ENCODE measurements at places on chromosomes 3 and 15.

- peak; percentile 5 for DNase-seq
Measured at GRCh38 chr3:107206141-107206540, 171.1 kb upstream of the CCDC54 start.

DNA sequence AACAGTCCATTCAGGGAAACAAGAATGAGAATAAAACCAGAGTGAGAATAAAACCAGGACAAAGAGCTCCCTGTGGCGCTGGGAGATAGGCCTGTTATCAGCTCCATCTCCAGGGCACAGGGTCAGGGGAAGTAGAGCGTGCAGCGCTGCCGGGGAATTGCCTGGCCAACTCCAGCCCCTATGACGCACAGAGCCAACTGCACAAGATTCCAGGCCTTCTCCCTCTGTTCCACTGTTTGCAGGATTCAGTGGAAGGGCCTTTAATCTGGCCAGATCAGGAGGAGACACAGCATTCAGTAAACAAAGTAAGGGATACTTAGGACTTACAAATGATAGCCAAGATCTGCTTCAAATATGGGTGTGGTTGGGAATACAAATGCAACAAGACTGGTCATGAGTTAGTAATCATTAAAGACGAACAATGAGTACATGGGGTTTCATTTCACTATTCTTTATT is 49.4 kb downstream of the ITGB5 start:
- no peak for DNase-seq

GRCh38 chr3:112930771-112931170 is 44.1 kb downstream of the CD200R1 start:
- DNase-seq = no peak

DNA sequence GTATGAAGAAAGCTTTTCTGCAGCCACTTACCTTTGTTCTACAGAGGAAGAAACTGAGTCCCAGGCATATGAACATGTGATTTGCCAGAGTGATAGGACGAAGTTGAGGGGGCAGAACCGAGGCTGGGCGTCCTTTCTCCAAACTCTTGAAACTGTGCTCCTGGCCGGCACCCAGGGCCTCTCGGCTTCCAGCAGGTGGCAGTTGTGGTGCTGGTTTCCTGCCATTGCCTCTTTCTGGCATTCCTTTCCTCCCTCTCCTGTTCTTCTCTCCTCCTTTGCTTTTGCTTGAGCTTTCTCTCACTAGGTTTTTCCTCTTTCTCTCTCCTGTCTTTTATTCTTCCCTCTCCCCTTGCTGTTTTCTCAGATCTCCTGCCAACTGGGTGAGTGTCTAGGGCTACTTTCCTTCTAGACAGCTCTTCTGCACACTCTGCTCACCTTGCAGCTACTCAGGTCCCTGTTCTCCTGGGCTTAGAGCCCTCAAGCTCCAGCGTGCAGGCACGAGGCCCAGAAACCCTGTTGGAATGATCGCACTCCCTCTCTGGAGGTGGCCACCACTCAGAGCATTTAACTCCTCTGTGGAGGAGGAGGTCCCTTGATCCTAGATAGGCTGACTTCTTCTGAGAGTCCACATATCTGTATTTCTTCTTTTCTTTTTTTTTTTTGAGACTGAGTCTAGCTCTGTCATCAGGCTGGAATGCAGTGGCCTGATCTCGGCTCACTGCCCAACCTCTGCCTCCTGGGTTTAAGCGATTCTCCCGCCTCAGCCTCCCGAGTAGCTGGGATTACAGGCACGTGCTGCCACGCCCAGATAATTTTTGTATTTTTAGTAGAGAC is 26.2 kb downstream of the TRAK1 start:
- DNase-seq = no peak

DNA sequence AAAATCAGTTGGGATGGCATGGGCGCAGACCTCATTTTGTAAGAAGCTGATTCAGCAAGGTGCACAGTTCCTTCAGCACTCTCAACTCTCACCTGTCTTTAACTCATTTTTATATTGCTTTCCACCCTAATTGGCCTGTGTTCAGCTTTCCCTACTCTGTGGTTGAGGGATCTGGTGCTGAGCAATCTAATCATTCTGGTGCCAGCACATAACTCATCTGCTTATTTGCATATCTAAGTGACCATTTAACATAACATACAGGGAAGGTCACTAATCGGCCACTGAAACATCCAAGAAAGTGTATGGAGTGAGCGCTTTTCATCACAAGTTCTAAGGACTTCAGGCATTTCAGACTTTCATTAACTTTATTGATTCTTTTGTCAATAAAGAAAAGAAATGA is 303.4 kb upstream of the ROPN1 start:
- no peak for DNase-seq

DNA sequence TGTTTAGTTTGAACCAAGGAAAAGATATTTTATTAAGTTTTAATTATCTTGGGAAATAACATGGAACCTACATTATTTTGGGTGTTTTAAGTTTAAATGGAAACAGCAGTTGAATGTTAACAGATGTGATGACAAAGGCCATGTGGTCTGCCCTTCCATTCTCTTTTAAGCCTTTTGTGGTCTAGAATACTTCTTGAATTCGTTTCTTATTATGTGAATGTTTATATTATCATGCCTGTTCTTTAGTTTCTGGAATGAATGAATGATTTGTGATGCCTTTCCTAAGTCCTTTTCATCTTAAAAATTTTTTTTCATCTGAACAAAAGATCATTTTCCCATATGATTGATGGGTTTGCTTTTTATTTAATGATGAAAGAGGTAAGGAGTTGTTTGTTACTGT is 44.6 kb downstream of the SNRK start:
- no peak for DNase-seq

DNA sequence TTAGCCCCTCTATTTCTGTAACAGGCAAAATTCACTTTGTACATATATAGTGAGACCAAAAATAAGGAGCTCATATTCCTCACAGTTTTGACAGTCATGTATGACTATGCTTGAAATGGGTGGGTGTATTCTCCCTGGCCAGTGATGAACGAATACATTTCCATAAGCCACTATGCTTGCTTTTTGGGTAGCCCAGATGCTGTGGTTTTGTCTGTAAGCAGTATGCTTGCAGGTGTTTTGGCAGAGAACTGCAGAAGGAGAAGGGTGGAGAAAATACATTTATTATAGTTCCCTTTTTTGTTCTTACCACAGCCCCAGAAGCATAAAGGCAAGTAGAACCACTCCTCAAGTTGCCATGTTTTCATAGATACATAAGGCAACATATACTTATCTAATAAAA is 131.2 kb downstream of the RBMS3 start:
- DNase-seq = no peak

- no peak for DNase-seq
Measured at GRCh38 chr3:65828706-65829105, 210.0 kb downstream of the MAGI1 start.

- no peak for DNase-seq
Measured at GRCh38 chr3:47406762-47407149, 25.9 kb downstream of the PTPN23 start.

Data from CD4-positive, alpha-beta T cell treated with Interleukin-21 for 1 hour (primary cell).